ENCODE measurements at places on chromosomes 2 and 18.

DNA sequence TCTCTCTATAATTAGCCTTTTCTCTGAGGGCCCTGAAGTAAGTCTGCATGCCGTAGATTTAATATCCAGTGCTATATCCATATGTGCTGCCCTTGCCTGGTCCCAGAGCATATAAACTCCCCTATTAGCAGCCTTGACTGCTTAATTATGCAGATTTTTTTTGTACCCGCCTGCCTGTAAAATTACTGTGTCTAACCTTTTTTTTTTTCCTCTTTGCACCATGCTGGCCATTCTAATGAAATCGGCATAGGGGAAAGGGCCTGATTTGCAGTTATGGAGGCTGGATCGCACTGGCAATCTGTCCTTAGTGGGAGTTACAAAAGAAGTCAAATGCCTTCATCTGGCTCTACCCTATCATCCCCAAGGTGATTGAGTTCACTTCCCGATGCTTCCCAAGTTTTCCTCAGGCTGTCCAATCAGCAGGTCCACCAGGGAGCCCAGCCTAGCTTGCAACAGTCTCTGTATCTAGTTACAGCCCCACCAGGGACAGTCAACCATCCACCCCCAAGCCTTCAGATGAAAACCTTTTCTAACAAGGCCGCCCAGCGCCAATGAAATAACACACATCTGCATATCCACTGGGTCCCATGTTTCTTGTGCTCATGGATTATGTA, 239.0 kb downstream of the ZNF521 start:
- no peak for DNase-seq

- no peak for DNase-seq
Observed at GRCh38 chr18:56580026-56580425, 58.4 kb downstream of the TXNL1 start.

DNA sequence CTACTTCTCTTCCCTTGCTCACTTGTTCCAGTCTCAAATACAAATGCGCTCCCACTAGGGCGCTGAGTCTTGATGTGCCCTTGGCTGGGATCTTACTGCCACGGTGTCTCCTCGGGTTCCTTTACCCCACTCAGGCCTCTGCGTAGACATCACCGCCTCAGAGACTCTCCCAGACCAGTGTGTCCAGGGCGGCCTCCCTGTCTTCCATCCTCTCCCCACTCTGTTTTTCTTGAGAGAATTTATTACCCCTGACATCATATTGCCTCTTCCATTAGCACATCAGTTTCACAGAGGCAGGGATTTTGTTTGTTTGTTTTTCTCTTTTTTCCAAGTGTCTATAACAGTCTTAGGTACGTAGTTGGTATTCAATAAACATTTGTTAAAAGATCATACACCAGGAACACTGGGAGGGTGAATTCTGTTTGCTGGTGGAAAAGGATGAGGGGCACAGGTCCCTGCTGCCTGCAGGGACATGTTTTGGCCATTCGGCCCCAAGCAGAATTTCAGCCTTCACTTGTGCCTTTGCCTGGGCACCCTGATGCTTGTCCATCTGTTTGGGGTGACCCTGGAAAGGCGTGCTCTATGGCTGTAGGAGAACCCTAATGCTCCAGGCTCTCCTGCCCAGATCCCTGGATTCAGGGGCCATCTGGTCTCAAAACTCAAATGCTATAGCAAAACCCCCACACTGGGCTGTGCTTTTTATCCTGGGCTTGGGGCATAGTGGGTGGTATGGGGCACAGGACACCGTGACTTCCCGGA, 55.0 kb downstream of the RPL37A start:
- no peak for DNase-seq

GRCh38 chr18:28858248-28858647, 681.3 kb upstream of the CDH2 start:
- no peak for DNase-seq

- DNase-seq, result peak; percentile 15
Observed at GRCh38 chr2:95023222-95023597, 2.3 kb upstream of the MAL start.

- DNase-seq, result peak; percentile 36
Observed at GRCh38 chr18:5879479-5879882, 15.8 kb downstream of the TMEM200C start.

- no peak for DNase-seq
Observed at GRCh38 chr2:210562091-210562490, 5.7 kb downstream of the CPS1 start.

Data from hematopoietic multipotent progenitor cell treated with erythropoietin and hydrocortisone succinate and interleukin-3 and kit ligand, for 6 days (in vitro differentiated cells).